ENCODE measurements at places on chromosomes 7 and 10.

GRCh38 chr10:20713420-20713819 is 183.7 kb downstream of the NEBL start:
- no peak for DNase-seq

- DNase-seq = no peak
These were observed 16.8 kb upstream of the FOXI2 start for GRCh38 chr10:127720142-127720541.

GRCh38 chr7:67505449-67505848 is 508.8 kb downstream of the TYW1 start:
- no peak for DNase-seq

DNA sequence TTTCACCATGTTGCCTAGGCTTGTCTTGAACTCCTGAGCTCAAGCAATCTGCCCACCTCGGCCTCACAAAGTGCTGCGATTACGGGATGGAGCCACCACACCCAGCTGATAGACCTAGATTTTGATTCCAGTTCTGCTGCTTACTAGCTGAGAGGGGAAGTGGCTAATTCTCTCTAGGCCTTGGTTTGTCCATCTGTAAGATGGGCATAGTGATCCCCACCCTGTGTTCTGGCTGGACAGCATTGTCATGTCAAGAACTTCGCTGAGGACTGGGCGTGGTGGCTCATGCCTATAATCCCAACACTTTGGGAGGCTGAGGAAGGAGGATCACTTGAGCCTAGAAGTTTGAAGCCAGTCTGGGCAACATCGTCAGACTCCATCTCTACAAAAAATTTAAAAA is 17.4 kb upstream of the CCL24 start:
- DNase-seq = no peak

DNA sequence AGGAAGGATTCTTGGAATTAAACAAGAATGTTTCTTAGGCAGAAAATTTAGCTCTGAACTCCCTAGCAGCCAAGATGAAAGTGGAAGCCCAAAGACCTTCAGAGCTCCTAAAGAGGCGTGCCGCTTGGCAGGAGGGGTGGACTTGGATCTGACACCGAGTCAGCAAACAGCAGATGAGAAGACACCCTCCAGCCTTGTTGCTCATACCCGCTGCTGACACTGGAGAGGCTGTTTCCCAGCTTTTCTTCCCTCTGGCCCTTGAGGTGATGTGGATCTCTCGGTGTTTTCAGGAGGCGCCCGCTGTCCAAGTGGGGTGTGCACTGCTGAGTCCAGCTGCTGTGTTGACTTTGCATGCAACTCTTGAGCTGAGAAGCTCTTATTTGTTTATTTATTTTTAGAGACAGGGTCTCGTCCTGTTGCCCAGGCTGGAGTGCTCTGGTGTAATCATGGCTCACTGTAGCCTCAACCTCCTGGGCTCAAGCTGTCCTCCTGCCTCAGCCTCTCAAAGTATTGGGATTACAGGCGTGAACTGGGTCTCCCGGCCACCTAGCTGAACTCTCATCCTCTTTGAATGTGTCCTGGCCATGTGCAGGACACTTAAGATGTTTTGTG is 21.5 kb downstream of the SLC18A2 start:
- no peak for DNase-seq

GRCh38 chr7:12771378-12771877 is 84.0 kb downstream of the ARL4A start:
- DNase-seq = peak; percentile 46

GRCh38 chr7:137446025-137446424 is 102.5 kb upstream of the PTN start:
- DNase-seq = no peak

DNA sequence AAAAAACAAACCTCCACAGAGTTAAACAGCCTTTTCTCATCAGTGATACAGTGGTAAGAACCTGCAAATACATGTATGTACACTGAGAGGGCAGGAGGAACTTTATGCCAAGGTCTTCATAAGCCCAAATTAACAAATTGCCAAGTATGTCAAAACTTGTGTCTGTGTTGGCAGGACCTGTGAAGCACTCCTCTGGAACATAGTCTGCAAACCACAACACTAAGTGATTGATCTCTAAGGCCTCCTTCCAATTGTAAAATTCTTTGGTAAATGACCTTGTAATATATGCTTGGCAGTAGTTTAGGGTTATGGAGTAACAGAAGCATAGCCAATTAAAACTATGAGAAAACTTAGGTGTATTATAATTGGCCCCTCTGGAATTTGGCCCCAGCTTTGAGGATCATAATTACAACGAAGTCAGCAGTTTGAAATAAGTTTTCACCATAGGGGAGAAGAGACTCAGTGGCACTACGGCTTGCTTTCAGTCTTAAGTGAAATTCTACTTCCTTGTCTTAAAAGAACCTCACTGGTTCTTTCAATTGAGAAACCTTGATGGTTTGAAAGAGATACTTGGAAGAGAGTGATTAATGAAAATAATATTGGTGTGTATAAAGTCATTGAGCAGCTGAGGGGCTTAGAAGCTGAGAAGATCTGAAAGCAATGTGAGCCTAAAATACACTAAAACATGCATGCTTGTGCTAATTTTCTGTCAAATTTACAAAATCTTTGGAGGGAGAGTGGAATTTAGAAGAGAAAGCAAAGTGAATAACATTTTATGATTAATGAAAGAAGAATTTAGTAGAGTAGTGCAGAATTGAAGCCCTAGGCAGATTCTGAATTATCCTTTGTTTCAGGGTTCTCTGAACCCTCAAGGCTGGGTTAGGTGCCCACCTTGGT is 57.6 kb downstream of the CNNM2 start:
- no peak for DNase-seq

- DNase-seq = no peak
These were observed 113.6 kb downstream of the OAT start for GRCh38 chr10:124305131-124305530.

DNA sequence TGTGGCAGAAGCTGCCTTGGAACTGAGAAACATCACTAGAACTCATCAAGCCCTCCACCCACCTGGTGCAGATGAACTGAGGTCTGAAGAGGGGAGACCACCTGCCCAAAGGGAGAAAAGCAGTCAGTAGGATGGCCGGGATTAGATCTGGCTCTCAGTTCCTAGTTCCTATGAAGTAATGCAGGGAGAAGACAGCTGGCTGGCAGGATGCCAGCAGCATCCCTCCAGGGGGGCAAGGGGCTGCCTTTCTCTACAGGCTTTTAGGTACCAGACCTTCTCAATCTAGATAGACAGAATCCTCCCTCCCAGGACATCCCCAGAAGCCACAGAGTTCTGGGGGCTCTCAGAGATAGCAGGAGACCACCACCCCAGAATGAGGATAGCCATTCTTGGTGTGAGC is 7.8 kb downstream of the CRHR2 start:
- DNase-seq = no peak

DNA sequence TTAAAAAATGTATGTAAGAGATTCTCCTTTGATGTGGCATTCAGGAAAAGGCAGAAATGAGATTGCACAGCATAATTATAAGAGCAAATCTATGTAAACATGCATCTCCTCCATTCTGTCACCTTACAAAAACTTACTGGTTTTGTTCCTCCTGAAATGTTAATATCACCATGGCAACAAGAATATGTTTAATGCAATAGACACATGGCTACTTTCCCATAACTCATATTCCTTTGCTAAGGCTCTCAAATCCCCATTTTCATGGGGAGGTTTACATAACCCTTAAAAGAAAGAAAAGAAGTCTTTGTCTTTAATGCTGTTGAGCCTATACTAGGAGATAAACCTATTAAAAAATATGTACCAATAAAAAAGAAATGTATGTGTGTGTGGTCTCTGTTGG is 136.2 kb downstream of the ANK3 start:
- DNase-seq = no peak

DNA sequence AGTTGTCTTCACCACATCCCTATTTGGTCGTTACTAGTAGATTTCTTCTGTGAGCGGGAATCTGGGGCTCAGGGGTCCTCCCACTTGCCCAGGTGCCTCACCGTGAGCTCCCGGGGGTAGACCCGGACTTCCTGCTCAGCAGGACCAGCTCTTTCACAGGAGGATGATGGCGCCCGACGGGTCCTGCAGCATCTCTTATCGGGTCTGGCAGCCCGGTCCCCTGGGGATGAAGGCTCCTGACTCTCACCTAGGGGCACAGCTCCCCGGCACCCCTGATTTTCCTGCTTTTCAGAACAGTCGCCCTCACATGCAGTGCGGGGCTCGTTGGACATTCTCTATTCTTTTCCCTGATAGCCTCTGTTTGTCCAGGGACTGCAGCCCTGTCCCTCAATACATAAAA is 33.0 kb upstream of the SHH start:
- DNase-seq = no peak

GRCh38 chr7:17275749-17276671 is 22.4 kb upstream of the AHR start:
- no peak for DNase-seq

- DNase-seq = no peak
These were observed 103.2 kb upstream of the ADAM12 start for GRCh38 chr10:126491476-126491875.

GRCh38 chr7:94962661-94963060 is 55.3 kb downstream of the PPP1R9A start:
- no peak for DNase-seq

DNA sequence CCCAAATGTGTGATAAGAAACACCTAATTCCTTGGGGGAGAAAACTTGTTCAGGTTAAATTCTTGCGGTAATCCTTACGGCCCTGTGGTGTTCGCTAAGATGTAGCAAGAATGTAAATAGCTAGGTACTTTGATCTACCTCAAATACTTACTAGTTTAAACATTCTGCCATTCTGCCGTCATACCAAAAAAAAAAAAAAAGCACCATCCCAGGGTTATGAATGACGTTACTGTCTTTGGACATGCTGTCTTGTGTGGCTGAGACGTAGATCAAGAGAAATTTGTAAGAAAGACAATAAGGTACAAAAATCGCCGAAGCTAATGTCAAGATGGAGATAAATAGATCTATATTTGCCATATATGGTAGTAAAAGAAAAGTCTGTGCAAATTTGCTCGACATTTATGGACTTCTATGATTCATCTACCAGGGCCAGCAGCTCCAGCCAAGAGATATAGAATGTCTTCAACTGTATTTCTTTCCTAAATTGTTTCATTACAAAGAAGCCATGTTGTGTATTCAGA is 195.6 kb downstream of the CUX1 start:
- DNase-seq = no peak

- no peak for DNase-seq
These were observed 185.8 kb upstream of the PRSS1 start for GRCh38 chr7:142563470-142563869.

GRCh38 chr10:78702186-78702585 is 366.6 kb upstream of the ZMIZ1 start:
- no peak for DNase-seq

DNA sequence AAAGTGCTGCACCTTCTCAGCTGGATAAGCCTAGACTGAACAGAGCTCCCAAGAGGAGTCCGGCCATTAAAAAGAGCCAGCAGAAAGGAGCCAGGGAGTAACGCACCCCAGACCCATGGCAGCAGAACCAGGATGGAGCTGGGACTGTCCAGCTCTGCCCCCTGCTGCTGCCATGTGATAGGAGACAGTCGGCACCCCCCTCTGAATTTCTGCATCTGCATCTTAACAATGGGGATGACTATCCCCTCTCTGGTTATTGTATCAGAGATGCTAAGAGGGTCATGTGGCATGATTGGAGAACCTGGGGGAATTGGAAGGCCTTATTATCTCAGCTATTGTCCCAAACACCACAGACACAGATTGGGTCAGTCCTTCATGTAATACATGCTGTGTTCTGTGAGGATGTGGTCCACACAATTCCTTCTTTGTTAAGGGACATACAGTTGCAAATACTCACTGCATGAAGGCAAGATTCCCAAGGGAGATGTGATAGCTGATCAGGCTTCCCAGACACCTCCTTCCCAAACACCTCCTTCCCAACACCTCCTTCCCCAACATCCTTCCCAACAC is 29.3 kb downstream of the PLEKHS1 start:
- DNase-seq = peak; percentile 82

DNA sequence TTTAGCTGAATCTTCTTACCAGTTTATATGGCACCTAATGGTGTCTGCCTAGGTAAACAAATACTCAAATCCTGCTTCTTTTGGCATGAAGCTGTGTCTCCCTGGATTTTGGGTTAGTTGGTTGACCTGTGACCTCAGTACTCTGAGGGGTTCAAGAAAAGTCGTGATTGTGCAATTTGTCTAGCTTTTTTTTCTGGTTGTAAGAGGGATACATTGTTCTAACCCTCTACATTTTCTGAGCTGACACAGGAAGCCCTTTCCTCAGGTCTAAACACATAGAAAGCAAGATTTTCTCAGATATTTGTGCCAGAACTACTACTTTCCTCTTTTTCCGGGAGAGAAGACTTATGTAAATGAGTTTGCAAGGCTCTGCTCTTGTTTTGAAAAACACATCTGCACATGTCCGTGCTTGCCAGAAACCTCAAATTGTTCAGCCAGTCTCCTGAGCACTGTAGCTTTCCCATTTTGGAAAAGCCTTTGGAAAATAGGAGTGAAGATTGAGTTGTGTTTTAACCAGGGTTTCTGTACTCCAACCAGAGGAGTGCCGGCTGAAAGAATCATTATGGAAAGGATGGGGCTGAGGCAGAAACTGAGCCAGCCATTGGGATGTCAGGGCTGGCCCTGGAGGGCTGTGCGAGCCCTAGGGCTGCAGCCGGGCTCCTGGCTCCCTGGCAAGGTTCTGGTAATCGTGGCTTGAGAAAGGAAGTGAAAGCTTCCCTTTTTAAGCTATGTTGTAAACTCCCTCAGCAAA is 31.3 kb upstream of the CXCL12 start:
- no peak for DNase-seq

DNA sequence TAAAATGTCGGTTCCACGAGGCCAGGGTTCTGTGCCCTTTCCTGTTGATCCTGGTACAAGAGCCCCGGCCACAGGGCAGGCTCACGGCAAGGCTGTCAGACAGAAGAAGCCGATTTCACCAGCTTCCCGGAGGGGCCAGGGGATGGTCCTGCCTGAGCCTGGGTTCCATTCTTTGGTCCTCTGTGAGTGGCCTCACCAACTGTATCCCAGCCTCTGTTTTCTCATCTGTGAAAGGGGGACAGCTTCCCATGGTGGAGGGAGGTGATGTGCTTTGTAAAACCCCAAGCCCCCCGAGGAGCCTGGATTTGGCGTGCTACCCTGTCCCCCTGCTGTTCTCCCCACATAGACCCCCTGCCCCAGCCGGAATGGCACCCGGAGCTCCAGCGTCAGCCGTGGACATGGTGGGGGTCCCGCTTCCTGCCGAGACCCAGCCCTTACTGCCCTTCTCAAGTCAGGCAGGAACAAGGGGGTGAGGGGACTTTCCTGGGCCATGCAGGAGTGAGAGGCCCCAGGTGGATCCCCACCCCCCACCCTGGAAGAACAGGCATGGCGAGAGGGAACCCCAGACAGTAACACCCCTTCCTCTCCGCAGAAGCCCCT is 28.3 kb upstream of the ELFN1 start:
- no peak for DNase-seq

- DNase-seq = no peak
These were observed 1.3 kb downstream of the PFKFB3 start for GRCh38 chr10:6204063-6204340.

- DNase-seq = no peak
These were observed 103.7 kb downstream of the TCERG1L start for GRCh38 chr10:131207584-131208532.

Measured in hippocampal formation (tissue), 2 donors.